NCI-H69 (cell line): ENCODE measurements at places on chromosomes 11 and 22.

GRCh38 chr22:39152024-39152510 lies 413 bp downstream of the CBX7 start:
- no peak for DNase-seq

DNA sequence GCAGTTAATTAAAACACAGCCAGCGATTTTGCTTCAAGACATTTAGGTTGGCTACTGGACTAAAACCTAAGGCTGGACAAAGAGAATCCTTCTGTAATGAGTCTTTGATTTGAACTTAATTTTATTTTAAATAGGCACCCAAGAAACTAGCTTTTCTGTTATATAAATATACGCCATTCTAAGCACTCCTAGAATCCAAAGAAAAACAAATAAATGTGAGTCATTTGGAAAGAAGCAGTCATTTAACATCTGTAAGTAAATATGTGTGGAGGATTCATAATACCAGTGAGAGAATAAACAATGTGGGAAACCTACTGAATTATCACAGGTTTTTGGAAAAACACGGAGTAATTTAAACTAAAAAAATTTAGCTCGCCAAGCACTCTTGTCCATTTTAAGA lies 1.2 kb upstream of the TECTA start:
- DNase-seq: no peak

DNA sequence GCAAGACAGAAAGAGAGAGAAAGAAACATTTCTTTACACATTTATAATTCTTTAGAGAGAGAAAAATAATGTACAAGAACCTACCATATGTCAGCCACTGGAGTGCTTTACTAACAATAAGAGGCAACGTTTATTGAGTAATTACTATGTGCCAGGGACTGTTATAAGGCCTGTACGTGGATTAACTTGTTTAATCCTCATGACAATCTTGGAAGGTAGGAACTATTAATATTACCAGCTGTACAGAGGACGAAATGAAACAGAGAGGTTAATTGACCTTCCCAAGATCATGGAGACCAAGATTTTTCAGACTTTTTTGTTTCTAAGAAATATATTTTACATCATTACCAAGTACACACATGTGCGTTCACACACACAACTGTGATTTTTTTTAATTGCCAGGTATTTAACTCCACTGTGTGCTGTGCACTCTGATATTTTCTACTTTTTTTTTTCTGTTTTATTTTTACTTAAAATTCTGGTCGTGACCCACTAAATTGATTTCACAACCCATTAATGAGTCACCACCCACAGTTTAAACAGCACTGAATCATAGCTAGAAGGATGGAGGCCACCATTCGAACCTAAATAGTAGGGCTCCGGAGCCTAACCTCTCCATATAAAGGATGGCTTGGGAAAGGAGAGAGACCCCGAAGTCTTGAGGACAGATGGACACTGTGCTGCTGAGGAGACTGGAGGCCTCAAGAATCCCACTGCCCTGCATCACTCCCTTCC lies 21.4 kb downstream of the CREB3L1 start:
- no peak for DNase-seq

GRCh38 chr11:2461253-2461955 lies 16.6 kb downstream of the KCNQ1 start:
- no peak for DNase-seq

- no peak for DNase-seq
Observed at GRCh38 chr22:25350551-25350971, 131.1 kb downstream of the CRYBB2 start.

- peak; percentile 64 for DNase-seq
Observed at GRCh38 chr11:115736146-115736545, 231.9 kb upstream of the CADM1 start.

GRCh38 chr11:69926376-69927050 lies 107.3 kb upstream of the FGF3 start:
- DNase-seq: no peak

DNA sequence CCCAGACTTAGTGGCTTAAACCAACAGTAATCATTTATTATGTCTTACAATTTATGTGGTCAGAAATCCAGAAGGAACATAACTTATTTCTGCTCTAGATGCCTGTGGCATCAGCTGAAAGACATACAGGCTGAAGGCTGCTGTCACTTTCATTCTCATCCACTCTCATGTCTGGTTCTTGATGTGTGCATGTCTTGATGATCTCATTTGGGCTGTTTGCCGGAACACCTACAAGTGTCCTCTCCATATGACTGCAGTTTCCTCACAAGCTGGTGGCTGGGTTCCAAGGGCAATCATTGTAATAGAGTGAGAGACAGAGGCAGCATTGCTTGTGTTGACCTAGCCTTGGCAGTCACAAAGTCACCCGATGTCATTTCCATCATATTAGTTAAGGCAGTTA lies 1375.9 kb upstream of the RAG2 start:
- DNase-seq: no peak

GRCh38 chr11:15947681-15948648 lies 408.4 kb downstream of the SOX6 start:
- DNase-seq: no peak

- no peak for DNase-seq
Observed at GRCh38 chr11:129880311-129880710, 15.1 kb downstream of the NFRKB start.

DNA sequence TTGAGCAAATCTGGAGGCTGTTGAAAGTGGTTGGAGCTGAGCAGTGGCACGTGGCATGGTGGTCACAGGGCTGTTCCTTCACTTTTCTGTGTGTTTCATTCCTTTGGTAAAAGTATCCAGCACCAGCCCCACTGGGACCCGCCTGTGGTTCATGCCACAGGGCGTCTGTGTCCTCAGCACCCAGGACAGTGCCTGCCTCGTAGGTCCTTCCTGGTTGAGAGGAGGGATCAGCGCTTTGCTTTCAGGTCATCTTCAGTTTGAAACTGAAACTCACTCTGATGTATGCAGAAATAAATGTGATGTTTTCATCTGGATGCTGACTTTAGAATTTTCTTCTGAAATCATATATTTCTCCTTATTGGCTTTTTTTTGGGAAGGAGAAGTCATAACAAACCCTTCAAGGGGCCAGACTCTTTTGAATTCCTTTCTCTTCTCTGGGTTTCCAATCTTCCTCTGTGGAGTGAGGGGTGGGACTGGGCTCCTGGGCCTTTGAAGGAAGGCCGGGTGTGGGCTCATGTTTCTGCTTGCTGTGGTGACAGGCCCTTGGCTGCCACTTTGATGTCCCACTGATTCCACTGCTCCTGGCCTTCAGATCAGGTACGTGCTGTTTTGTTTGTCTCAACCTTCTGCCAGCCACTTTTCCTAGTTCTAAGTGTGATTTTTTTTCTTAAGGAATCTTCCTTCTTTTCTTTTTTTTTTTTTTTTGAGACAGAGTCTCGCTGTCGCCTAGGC lies 26.2 kb downstream of the TBC1D22A start:
- DNase-seq: no peak

GRCh38 chr11:75715688-75716087 lies 1.9 kb upstream of the MOGAT2 start:
- peak; percentile 27 for DNase-seq

GRCh38 chr11:81497202-81497804 lies 1236.4 kb downstream of the FAM181B start:
- peak; percentile 74 for DNase-seq

DNA sequence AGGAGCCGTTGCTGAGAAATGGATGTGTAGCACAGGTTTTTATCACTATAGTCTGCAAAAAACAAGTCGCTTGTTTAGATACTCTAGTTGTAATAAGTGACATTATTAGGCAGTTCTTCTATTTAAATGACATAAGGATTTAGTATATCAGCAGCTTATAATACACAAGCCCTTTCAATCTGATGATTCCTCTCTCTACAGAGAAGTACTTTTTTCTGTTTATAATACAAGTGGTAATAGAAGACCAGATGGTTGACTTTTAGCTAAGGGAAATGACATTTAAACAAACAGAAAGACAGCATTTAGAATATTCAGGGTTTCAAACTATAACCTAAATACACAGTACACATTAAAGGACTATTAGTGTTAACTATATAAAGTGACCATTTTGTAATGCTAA lies 60.4 kb downstream of the IMMP1L start:
- DNase-seq: peak; percentile 66

DNA sequence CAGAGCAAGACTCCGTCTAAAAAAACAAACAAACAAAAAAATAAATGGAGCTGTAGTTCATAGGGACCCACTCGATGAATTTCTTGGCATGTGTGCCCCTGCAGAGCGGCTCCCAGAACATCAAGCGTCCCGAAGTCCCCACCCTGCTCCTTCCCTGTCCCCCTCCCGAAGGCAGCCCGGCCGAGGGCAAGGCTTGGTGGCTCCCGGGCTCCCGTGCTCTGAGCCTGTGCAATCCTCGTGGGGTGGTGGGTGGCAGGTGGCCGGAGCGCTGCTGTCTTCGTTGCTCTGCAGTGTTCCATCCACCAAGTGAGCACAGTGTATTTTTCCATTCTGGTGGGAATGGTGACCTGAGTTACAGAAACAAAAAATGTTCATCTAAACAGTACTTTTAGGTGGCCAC lies 33.5 kb upstream of the GAL start:
- no peak for DNase-seq

DNA sequence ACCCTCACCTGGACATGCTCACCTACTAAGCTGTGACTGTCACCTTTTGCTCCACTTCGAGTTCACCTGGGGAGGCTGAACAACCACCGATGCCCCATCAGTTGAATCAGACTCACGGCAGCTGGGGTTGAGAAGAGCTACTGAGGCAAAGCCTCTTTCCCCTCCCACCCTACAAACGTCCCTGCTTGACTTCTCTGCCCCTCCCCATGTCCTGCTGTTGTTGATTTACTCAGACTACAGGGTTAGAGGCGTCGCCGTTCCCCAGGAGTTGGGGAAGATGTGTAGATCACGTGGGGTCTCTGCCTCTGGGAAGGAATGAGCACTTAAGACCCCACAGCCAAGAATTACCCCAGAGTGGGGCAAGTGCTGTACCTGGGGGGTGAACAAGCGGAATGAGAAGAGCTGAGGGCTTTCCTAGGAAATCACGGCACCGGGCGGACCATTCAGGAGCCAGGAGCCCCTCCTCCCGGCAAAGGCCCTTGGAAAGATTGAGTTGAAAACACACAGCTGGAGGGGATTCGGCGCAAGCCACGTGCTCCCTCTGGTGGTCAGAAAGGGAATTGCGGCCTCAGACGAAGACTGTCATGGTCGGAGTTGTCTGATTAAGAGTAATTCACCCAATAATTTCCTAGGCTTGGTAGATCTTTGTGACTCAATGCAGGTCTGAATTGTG lies 7.0 kb downstream of the FXYD2 start:
- peak; percentile 94 for DNase-seq

DNA sequence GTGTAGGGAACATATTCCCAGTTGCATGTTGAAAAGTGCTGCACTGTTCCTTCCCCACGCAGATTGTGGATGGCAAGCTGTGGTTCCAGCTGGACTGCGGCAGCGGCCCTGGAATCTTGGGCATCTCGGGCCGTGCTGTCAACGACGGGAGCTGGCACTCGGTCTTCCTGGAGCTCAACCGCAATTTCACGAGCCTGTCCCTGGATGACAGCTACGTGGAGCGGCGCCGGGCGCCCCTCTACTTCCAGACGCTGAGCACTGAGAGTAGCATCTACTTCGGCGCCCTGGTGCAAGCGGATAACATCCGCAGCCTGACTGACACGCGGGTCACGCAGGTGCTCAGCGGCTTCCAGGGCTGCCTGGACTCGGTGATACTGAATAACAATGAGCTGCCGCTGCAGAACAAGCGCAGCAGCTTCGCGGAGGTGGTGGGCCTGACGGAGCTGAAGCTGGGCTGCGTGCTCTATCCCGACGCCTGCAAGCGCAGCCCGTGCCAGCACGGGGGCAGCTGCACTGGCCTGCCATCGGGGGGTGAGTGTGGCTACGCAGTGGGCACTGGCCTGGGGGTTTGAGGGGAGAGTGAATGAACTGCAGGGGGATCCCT lies 102.7 kb upstream of the MTNR1B start:
- no peak for DNase-seq

GRCh38 chr11:123469586-123469985 lies 39.5 kb downstream of the GRAMD1B start:
- no peak for DNase-seq

DNA sequence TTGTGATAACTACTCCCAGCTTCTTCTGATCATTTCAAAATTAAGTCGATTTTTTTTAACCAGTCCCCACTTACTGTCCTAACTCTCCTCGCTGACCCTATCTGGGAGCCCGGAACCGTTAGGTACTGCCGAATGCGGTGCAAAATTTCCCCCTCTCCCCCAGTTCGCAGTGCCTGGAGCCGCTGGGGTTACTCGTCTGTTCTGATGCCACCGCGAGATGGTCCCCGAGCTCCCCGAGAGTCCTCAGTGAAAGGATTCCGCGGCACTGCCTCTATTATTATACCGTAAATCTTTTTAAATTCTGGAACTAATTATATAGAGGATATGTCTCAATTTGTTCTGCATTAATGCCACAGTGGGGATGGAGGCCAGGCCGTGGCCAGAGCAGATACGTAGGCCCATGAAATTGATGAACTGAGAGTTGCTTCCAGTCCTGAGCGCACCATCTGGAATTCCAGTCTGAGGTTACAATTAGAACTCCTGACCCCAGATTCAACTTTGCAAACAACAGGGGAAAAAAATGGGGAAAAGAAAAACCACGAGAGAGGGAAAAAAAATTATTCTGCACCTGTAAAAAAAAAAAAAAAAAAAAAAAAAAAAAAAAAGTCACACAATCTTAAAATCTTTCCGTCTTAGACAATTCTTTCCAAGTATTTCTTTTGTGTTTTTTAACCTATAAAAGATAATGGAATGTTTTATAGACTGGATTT lies 4.3 kb upstream of the WT1 start:
- peak; percentile 38 for DNase-seq

- DNase-seq: no peak
Observed at GRCh38 chr11:7495882-7496551, 10.7 kb downstream of the OLFML1 start.

GRCh38 chr11:26948881-26949280 lies 45.0 kb upstream of the FIBIN start:
- DNase-seq: no peak

DNA sequence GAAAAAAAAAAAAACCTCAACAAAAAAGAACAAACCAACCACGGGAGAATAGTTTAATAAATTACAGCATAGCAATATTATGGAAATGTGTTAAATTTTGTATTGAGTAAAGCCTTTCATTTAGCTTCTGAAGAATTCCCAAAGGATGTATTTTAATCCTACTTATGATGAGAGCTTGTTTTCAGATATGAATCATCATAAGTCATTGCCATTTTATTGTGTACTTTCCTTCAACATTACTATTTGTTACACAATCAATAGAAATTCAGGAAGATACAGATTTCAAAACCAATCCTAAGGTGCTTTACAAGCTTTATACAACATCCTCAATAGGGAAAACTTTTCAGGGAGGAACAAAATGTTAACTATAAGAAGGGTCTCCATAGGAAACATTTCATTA lies 200.6 kb upstream of the CTSC start:
- peak; percentile 15 for DNase-seq

GRCh38 chr11:110990311-110990710 lies 255.2 kb upstream of the POU2AF2 start:
- DNase-seq: no peak

DNA sequence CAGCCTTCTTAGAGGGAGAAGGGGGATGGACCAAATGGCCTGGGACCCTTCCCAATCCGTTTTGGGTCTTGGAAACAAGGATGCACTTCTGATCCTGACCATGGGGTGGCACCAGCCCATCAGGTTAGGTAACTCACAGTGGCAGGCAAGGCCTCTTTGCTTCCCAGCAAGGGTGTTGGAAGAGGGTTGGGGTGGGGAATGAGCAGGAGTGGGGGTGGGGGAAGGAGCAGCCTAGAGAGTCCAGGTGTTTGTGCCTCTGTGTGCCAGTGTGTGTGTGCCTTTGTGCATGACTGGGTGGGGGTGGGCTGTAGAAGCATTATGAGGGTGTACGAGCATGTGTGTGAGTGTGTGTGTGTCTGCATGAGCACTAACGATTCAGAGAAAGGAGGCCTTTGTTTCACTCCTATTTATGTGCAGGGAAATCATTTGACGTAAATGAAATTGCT lies 213.1 kb downstream of the INSC start:
- peak; percentile 92 for DNase-seq
